AG10803 (cell line): ENCODE measurements at places on chromosomes 4 and X.

- peak; percentile 16 for DNase-seq
Observed at GRCh38 chr4:150106886-150107285, 28.6 kb downstream of the DCLK2 start.

DNA sequence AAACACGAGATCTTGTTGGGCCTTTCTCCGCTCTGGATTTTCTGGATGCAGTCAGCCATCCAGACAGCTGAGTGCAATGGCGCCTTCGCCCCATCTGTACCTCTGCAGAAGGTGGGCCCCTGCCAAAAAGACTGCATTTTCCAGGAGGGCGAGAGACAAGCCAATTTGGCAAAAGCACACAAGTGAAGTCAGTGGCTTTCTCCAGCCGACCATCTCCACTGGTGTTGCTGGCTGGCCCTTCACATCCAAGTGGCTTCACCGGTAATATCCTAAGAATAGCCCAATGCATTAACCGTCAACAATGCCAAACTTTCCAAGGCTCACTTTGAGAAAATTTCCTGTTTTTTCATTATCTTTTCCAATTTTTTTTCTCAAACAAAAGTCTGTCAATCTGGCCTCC lies 96.2 kb upstream of the MXRA5 start:
- DNase-seq = no peak

- DNase-seq = no peak
Observed at GRCh38 chrX:25733148-25733547, 405.0 kb upstream of the MAGEB18 start.

DNA sequence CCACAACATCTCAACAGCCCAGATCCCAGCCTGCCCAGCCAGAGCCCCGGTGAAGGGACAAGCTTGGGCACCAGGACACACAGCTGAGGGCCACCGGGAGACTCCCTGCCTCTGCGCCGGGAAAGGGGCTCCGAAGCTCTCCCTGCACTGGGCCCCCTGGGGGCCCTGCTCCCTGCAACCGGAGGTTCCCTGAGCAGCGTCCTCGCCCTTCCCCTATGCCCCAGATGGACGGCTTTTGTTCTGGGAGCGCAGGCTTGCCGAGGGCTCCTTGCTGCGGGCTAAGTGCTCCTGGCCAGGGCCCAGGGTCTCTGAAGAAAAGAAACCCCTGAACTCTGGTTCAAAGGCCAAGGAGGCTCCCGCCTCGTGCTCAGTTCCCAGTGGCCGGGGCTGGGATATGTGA lies 899 bp upstream of the ZFP92 start:
- no peak for DNase-seq

DNA sequence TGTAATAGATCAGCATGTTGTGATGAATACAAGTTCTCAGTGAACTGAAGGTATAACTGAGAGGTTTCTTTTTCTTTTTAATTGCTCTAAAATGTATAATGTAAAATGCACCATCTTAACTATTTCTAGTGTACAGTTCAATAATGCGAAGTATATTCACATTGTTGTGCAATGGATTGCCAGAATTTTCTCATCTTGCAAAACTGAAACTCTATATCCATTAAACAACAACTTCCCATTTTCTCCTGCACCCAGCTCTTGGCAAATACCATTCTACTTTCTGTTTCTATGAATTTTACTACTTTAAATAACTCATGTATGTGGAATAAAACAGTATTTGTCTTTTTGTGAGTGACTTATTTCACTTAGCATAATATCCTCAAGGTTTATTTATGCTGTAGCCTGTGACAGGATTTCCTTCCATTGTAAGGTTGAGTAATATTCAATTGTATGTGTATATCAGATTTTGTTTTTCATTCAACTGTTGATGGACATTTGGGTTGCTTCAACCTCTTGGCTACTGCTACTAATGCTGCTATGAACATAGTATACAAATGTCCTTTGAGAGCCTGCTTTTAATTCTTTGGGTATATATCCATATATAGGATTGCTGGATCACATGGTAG lies 53.5 kb upstream of the NPFFR2 start:
- DNase-seq = no peak

- no peak for DNase-seq
Observed at GRCh38 chrX:134570899-134571298, 87.4 kb downstream of the PLAC1 start.

DNA sequence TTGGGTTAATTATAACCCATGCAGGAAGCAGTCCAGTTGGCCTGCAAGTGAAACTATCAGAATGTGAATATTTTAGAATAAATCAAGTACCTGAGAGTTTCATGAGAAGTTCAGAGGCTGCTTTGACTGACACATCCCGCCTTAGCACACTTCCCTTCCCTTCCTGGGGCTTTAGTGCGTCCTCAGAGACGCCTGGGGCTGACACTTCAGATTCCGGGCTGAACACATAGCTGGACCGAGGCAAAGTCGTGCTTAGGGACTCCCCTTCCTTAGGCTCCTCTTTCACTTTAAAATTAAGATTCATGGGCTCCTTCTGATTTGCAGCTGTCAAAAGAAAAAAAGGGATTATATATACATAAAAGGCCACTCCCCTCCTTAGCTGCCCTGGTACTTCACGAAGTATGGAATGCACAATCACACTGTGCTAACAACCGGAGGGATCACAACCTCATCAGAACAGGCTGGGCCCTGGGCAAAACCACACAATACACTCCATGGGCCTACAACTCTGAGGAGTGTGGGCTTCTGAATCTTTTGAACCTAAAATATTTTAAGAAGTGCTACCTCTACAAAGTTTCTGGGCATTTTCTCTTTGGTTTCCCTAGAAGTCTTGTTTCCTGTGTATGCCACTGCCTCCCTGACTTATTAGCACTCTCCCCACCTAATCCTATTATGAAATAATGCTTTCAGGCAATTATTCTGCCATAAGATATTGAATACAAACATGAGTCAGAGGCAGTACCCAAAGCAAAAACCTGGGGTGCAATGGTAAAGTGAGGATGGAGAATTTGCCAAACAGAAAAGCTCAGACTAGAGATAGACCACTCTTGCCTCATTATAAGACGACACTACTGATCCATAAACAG lies 68.2 kb downstream of the ZNF827 start:
- no peak for DNase-seq

- no peak for DNase-seq
Observed at GRCh38 chr4:38289553-38289952, 329.4 kb downstream of the PTTG2 start.

- no peak for DNase-seq
Observed at GRCh38 chr4:163419074-163419473, 54.5 kb downstream of the TKTL2 start.

DNA sequence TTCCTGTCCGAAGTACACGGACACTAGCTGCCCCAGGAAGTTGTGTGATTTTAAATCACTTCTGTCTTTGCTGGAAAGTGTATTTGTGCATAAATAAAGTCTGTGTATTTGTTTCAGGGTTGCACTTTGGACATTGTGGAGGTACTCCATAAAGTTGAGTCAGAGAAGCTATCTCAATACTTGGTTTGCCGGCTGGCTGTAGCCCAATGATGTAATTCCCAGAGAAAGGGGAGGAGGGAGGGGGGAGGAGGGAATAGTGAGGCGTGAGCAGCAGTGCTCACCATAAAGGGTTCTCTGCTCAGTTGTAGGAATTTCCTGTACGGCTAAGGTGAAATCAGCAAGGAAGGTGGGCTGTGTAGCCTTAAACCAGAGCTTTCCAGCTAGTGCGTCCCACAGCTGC lies 7.5 kb downstream of the APEX2 start:
- peak; percentile 58 for DNase-seq

DNA sequence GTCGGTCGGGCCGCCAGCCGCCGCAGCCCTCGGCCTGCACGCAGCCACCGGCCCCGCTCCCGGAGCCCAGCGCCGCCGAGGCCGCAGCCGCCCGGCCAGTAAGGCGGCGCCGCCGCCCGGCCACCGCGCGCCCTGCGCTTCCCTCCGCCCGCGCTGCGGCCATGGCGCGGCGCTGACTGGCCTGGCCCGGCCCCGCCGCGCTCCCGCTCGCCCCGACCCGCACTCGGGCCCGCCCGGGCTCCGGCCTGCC lies 213 bp downstream of the NFKB1 start:
- DNase-seq = no peak

DNA sequence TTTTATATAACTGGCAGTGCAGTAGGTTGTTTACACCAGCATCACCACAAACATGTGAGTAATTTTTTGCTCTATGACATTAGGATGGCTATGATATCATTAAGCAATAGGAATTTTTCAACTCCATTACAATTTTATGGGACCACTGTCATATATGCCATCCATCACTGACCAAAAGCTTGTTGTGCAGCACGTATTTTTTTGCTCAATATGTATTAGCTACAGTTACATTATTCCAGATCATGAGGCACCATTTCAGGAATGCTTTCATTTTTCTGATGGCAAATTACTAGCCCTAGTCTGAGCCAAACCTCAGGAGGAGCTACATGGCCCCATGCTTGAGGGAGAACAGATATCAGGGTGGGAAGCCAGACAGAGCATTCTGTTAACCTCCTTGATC lies 56.8 kb upstream of the DCLK2 start:
- peak; percentile 72 for DNase-seq

DNA sequence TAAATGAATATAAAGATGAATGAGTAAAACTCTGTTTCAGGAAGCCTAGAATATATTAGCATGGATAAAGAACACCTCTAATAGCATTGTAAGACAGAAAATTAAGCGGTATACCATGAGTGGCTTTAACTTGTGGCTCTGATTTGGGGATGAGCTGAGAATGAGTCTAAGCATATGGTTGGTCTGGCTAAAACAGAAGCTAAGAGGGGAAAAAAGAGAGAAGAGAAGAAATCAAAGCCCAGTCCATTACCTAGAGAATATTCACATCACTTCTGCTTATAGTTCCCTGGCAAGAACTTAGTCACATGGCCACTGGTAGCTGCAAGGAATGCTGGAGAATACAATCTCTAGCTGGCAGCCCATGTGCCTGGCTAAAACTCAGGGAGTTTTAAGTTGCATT lies 414.5 kb downstream of the PRDM5 start:
- no peak for DNase-seq

GRCh38 chr4:138174981-138175794 lies 67.0 kb downstream of the SLC7A11 start:
- DNase-seq = no peak

GRCh38 chr4:108533876-108534275 lies 86.5 kb upstream of the RPL34 start:
- DNase-seq = no peak

DNA sequence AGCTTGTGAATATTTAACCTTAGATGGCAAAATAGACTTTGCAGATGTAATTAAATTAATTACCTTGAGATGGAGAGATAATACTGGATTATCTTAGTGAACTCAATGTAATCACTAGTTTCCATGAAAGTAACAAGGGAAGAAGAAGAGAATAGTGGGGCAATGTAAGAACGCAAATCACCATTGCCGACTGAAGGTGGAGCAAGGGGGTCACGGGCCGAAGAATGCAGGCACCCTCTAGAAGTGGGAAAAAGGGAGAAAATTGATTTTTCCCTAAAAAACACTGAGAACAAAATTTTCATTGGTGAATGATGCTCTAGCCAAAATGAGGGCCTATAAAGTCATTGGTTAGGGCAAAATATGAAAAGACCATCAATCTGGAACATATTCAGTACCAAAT lies 375.6 kb upstream of the EPHA5 start:
- no peak for DNase-seq

GRCh38 chr4:16588149-16588548 lies 310.3 kb downstream of the LDB2 start:
- no peak for DNase-seq

GRCh38 chrX:152637649-152638442 lies at the start of gene GABRQ:
Gene GABRQ, plus strand, starts transcription at chrX:152637895. Its CDS starts 308 bp downstream, at chrX:152638203.
- DNase-seq = peak; percentile 0

DNA sequence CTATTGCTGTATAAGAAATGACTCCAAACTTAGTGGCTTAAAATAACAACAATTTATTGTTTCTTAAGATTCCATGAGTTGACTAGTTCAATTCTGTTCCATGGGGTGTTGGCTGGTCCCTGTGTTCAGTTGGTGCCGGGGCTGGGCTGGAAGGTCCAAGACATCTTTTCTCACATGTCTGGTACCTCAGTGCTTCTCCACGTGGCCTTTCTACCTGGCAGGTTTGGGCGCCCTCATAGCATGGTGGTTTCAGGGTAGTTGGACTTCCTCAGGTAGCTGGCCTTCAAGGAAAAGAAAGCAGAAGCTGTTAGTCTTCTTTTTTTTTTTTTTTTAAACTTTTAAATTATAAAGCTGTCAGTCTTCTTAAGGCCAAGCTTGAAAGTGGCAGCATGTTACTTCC lies 104.6 kb upstream of the LIMCH1 start:
- DNase-seq = no peak

- no peak for DNase-seq
Observed at GRCh38 chr4:184504385-184504784, 30.0 kb upstream of the IRF2 start.

DNA sequence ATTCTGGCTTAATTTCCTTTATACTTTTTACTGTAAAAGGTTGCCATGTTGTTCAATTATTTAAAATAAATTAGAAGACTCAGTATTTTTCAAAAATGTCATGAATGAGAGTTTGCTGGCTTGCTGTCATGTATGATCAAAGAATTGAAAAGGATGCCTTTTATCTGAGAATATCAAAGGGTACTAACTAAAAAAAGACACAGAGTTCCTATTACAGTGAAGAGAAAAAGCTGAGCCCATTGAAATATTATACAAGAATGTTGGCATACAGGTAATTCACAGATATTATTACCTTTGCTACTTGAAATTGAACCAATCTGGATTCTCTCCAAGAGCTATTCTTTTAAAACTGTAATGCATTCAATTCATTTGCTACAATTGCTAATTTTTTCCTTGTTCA lies 200.0 kb downstream of the PPP3CA start:
- no peak for DNase-seq

GRCh38 chr4:150588316-150588715 lies 6.4 kb downstream of the MAB21L2 start:
- DNase-seq = no peak
